ENCODE measurements at places on chromosomes 1 and 21. TPM values are rescaled to one million over a fixed set of nuclear protein-coding genes. Genes with fewer than 3 reads are reported as not detected.

GRCh38 chr21:45098867-45099266, 24.5 kb downstream of the ADARB1 start:
- no peak for DNase-seq

DNA sequence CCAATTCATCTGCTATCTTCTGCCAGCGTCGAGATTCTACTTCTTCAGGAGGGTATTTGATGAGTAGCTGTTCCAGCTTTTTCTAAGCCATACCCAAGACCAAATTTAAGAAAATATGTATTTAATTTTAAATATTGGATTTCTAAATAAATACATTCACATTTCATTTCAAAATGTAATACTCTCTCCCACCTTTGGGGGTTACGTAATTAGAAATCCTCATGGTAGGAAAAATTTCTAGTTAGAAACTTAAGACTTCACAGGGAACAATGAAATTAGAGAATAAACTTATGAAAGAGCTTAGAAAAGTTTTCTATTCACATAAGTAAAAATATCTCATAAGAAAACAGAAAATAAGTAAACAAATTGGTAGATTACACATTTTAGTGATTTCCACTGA, 102.9 kb downstream of the ZZZ3 start:
- DNase-seq: no peak

GRCh38 chr1:192846950-192847349, 38.1 kb downstream of the RGS2 start:
- DNase-seq: no peak

GRCh38 chr1:1630191-1630964, 1.6 kb upstream of the MMP23B start:
- no peak for DNase-seq

DNA sequence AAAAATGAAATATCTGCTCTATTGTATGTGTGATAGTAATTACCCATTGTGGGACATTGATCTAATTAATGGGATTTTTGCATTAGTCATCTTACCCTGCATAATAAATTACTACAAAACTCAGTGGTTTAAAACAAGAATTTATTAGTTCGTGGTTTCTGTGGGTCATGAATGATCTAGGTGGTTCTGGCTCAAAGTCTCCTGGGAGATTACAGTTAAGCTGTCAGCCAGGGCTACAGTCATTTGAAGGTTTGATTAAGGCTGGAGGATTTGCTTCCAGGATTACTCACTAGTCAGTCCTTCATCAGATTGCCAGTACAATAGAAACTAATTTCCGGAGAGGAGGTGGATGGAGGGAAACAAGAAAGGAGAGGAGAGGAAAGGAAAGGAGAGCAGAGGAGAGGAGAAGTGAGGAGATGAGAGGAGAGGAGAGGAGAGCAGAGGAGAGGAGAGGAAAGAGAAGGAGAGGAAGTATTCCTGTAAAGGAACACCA, 60.4 kb upstream of the TNFSF4 start:
- no peak for DNase-seq

DNA sequence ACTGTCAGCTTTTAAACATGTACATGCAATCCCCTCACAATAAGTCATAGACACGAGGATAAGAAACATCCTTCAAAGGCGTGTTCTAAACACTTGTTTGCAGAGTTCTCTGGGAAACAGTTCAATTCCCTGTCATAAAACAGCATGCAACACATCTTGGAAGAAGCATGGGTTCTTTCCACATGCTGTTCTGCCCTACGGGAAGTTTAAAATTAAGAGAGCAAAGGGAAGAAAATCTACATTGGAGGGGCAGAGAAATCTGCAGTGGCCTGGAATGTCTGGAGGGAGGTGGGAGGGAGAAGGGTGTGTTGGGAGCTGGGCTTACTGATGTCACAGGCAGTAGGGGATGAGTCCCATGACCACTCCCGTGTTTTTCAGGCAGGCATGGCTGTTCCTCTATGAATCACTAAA, 98.3 kb upstream of the SLC2A1 start:
- no peak for DNase-seq

- DNase-seq: no peak
Measured at GRCh38 chr1:26991310-26992116, 2.0 kb upstream of the TRNP1 start.

DNA sequence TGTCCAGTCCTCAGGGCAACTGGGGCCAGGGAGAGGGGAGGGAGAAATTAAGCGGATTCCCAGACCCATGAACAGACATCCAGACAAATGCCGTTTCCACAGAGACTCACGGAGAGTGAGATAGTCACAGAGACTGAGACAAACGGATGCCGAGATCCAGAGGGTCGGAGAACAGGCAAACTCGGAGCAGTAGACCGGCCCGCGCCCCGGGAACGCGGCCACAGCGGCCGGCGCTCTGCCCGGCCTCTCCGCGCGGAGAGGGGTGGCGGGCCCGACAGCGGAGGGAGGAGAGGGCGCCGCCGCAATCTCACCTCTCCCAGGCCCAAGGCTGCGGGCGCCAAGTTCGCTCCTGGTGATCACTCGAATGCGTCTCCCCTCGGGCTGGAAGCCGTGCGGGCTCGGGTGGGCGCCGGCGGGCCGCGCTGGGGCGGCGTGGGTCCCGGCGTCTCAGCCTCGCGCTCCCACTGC, 831 bp upstream of the FOXD2 start:
- no peak for DNase-seq

DNA sequence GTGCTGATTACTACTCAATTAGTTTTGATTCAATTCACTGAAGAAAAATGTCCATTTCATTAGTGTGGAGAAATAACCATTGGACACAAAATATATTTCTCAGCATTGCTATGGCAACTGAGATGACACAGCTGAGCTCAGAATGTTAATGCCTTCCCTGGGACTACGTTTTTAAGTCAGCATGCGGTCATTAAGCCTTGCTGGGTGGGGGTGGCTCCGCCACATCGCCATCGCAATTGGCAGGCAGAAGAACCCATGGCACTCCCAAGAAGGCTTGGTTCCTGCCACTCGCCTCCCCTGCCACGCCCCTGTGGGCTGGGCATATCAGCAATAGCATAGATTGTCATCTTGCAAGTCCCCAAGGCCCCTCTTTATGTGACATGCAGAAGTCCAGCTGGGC, 256.7 kb upstream of the CAMK1G start:
- DNase-seq: no peak

DNA sequence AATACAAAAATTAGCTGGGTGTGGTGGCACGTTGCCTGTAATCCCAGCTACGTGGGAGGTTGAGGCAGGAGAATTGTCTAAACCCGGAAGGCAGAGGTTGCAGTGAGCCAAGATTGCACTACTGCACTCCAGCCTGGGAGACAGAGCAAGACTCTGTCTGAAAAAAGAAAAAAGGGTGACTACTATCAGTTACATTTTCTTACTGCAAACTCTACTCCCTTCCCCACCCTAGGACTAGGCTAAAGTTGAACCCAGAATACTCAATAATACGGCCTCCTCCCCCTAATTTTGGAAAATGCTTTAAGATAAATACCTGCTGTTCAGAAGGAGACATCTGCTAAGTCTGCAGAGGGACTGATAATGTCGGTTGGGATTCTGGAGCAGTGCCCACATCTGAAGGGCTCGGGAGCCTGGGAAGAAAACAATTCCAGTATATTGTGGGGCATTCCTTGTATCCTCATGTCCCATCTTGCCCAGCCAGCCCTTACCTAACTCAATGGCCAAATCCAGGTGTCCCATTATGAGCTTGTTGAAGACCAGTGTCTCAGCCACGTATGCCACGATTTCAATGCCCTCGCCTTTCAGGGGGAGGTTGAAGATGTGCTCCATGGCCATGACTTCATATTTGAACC, 89.7 kb downstream of the ADCY10 start:
- no peak for DNase-seq

- no peak for DNase-seq
Measured at GRCh38 chr1:65308781-65309303, 501 bp upstream of the DNAJC6 start.

GRCh38 chr1:45843474-45843905, 40.1 kb downstream of the MAST2 start:
- DNase-seq: no peak

GRCh38 chr21:14955936-14956520, 108.8 kb downstream of the NRIP1 start:
- no peak for DNase-seq

Gene PRAMEF15
- total RNA-seq: not detected

Gene LMNA
- 691 TPM for total RNA-seq

Gene MAB21L3
- total RNA-seq: not detected

Gene OPRD1
- total RNA-seq: 5.4 TPM

Gene GJB5
- total RNA-seq: not detected

Gene CBR1
- 27.8 TPM for total RNA-seq

Gene B3GALT5
- total RNA-seq: 0.10 TPM

Gene RAB7B
- total RNA-seq: 0.05 TPM

Data from Panc1 (cell line).